Activated T-helper 9 cell treated with anti-CD3 and anti-CD28 coated beads, Interleukin-2, amount 50 U/mL, for 16 hours (primary cell): ENCODE measurements at places on chromosomes 7 and 10.

GRCh38 chr7:37220664-37221063, 228.0 kb downstream of the ELMO1 start:
- no peak for DNase-seq

DNA sequence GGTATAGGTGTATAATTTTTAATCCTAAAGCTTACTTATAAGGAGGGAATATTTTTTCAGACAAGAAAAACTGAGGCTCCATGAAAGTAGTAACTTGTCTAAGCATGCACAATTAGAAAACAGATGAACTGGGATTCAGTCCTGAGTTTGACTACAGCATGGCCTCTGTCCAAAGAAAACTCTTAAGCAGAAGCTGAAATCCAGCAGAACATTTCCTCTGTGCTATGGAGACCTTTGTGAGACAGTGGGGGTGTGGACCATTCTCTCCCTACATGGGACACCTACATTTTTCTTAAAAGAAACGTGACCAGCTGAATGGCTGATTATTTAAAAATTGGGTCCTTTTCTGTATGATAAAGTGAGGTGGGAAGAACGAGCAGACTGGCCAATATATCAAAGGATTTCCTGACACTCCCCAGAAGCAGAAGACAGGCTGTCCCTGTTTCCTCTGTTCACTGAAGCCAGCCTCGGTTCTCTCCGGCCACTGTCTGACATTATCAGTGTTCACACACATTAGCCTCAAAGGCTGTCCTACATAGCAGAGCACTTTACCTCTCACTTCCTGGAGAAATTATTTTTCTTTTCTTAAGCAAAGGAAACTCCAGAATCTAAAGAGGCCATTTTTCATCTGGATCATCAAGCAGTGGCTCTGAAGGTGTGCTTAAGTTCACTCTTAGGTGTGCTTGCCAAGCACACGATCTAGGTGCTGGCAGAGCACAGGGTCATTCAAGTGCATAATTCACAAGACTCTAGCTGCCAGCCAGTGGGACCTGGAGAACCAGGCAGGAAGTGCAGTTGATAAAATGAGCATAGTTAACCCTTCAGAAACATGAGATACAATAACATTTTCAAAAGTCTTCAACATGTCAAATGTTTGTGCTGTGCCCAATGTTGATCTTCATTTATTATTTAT, 40.4 kb upstream of the KIAA1217 start:
- DNase-seq: no peak

DNA sequence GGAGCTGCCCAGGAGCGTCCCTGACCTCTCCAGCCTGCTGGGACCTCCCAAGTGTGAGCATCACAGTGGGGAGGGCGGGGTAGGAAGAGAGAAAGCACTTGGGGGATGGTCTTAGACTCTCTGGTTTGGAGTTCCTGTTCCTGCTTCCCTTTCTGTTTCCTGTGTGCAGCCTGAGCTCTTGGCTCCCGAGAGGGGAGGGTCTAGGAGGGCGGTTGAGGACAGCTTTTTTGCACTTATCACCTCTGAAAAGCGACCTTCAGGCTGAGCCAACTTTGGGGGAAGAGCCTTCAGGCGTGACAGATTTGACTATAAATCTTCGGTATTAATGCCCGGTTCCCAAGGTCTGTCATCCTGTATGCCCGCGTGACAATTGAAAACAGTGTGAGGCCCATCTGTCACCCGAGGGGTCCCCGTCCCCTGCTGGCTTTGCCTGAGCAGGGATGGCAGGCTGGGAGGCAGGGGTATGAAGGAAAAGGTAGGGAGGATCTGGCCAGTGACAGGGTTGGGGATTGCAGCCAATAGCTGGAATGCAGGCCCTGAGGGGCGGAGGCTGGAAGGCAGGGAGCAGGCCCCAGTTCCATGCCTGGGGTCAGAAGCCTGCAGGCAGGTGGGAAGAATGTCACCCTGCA, 78.6 kb downstream of the CDH23 start:
- DNase-seq: no peak

DNA sequence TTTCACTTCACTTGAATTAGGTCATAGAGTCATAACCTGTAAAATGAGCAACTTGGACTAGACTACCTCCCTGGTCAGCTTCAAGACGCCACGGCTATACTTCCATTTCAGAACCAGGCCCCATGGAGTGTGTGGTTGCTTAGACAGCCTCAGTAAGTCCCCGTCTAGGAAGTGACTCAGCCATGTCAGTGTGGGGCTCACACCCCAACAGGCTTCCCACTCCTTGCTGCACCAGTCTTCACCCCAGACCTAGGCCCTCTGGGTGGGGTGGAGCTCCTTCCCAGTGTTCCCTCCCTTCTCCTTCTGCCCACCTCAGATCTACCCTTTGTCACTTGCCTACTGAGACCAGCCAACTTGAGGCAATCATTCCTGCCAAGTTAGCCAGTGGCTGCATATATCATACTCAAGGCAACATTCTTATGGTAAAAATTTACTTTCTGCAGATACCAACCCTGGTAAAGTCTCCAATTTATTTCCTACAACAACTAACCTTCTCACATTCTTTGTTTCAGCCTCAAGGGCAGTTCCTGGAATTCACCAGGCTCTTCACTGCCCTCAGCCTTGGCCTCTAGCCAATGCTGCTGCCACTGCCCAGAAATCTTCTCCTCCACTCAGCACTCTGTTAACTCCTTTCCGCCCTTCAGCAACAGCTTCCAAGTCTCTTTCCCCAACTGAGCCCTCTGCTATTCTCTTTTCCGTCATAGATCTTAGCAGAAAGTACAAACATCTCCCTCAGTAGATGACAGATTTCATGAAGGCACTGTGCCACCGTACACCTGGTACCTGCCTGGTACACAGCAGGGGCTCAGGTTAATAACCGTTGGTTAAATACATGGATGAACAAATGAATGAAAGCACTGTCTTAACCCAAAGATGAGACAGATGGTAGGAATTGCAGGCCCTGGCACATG, 31.3 kb upstream of the ZNRF2 start:
- no peak for DNase-seq

- DNase-seq: no peak
These were observed 33.9 kb upstream of the ZNF273 start for GRCh38 chr7:64869121-64869725.

DNA sequence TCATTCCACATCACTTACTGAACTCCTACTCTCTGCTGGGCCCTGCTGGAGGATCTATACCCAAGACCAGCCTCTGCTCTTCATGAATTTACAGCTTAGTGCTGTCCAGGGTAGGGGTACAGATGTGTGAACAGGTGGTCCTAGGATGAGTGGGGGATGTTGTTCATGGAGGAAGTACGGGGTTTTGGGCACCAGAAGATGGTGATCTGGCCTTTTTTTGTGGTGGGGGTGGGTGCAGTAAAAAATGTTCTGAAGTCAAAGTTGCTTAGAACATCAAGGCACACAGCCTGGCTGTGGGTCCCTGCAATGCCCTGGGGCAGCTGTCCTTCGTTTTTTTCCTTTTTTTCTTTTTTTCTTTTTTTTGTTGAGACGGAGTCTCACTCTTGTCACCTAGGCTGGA, 34.2 kb upstream of the GNA12 start:
- DNase-seq: no peak

- DNase-seq: no peak
These were observed 110.0 kb upstream of the SFMBT2 start for GRCh38 chr10:7520507-7521485.

- DNase-seq: no peak
These were observed 3.7 kb downstream of the ZNF775 start for GRCh38 chr7:150382844-150383225.

DNA sequence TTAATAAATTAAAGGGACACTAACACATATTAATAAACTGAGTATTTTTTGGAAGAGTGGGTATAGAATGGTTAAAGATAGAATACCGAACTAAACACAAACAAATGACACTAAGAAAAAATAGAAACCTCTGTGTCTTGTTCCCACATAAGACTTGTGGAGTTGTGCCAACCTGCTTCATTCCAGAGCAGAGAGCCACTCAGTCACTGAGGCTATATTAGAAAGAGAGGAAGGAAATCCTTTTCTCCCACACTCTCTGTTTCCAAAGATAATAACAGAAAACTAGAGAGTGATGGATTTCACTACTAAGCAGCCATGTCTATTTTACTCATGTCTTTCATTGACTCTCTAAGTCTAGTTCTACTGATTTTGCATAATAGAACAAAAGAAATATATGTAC, 26.0 kb downstream of the CTNNA3 start:
- no peak for DNase-seq

GRCh38 chr7:19030281-19030680, 87.2 kb downstream of the TWIST1 start:
- no peak for DNase-seq

GRCh38 chr10:111281516-111281915, 204.7 kb downstream of the ADRA2A start:
- DNase-seq: no peak

GRCh38 chr10:98617906-98618520, 171.3 kb upstream of the HPS1 start:
- DNase-seq: no peak

DNA sequence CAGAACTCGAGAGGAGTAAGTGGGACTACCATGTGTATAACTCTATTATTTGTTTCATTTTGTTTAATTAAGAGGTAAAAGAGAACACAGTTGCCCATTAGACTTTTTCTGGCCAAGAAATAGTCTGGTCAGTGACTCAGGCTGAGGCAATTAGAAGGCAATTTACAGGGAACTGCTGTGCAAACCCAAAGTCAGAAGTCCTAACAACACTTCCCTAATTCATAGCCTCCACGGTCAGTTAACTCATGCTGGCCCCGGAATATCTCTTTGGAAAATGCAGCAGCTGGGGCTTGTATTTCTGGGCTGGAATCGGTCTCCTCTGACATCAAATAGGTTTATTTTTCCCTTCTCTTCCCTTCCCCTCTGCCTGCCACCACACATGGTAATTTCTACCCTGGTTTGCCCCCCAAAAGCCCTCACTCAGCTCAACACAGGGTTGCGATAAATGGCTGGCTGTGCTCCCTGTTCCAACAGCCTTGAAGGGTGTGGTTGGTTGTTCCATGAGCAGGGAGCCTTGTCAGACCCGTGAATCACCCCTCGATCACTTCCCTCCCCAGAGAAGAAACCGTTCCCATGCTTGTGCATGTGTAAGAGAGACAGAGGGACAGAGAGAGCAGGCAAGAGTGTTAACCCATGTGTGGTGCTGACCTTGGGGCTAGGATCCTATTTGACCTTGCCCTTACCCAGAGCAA, 5.3 kb downstream of the SH3PXD2A start:
- no peak for DNase-seq

- no peak for DNase-seq
These were observed 534.6 kb upstream of the POM121L12 start for GRCh38 chr7:52500841-52501240.

- DNase-seq: no peak
These were observed 916 bp upstream of the EEPD1 start for GRCh38 chr7:36151921-36152755.

- DNase-seq: no peak
These were observed 364.6 kb upstream of the PODXL start for GRCh38 chr7:131921016-131921415.

DNA sequence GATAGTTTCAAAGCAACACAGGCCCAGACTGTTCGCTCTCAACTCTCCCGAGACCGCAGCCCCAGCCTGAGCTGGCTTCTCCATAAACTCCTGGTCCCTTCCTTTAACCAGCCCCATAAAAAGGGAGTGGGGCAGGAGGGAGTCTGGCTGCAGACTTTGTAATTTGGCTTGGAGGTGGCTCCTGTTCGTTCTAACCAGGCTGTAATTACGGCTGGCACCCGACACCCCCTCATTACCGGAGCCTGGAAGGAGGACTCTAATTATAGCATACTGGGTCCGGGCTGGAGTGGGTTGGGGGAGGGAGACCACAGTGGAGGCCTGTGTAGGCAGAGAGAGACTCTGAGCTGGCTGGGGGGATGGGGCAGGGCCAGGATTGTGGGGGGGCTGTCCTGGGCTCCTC, 49.7 kb downstream of the UNC5B start:
- DNase-seq: no peak

DNA sequence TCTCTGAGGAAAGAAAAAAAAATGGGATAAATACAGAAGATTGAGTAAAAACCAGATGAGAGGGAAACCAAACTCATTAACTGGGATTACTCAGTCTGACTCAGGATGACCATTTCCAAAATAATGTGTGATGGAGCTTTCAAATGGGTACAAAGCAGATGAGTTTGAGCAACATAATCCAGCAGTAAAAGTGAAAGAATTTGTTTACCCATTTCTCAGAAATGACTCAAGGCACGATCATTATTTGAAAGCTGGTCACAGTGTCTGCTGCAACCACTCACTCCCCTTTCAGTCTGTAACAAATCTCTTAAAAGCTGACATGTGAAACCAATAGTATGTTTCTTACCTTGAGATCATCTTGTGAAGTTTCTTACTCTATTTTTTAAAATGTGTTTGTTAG, 104.7 kb upstream of the KLF14 start:
- DNase-seq: no peak

- no peak for DNase-seq
These were observed 36.7 kb upstream of the PRKAR1B start for GRCh38 chr7:763762-764161.

DNA sequence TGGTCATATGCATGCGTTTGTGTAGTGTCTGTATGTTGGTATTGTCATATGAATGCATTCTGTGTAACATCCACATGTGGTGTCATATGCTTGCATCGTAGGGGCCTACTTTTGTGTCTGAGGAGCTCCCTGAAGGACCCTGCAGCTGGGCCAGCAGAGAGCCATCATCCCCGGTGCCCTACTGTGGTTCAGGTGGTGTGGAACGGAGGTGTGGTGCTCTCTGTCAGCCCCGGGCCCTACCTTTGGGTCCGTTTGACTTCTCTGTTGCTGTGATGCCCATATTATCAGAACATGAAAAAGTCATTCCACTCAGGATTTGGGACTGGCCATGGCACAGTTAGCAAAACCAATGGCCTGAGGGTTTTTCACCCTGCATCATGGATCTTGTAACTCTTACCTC, 217.9 kb downstream of the ADARB2 start:
- no peak for DNase-seq

- no peak for DNase-seq
These were observed 184.7 kb upstream of the FZD1 start for GRCh38 chr7:91079487-91079886.

DNA sequence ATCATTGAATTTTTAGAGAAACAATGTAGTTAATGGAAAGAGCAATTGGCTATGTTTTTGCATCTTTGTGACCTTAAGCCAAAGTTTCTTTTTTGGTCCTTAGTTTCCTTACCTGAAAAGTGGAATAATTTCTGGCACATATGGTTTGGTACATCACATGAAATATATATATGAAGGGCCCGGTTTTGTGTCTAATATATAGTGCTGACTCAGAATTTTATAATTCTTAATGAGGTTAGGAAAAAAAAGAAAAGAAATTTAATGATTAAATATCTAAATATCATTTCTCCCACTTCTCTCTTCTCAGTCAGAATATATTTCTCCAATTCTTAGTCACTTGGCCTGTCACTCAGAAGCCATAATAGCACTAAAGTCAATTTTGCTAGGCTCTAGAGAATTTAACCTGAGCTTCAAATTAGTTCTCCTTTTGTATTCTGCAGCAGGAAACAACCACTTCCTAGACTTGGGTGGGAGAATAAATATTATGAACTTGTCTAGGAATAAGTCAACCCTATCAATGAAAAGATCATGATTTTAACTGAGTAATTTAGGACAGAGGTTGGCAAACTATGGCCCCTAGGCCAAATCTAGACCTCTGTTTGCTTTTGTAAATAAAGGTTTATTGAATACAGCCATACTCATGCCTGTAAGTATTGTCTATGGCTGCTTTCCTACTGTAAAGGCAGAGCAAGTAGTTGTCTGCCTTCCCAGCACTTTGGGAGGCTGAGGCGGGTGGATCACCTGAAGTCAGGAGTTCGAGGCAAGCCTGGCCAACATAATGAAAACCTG, 34.6 kb downstream of the PPP1R9A start:
- DNase-seq: no peak
